ENCODE measurements at places on chromosomes 6 and 20. TPM values are rescaled to one million over a fixed set of nuclear protein-coding genes. Genes with fewer than 3 reads are reported as not detected.
A peak's percentile ranks its signal among the peaks of the same experiment; 100 is the strongest.

DNA sequence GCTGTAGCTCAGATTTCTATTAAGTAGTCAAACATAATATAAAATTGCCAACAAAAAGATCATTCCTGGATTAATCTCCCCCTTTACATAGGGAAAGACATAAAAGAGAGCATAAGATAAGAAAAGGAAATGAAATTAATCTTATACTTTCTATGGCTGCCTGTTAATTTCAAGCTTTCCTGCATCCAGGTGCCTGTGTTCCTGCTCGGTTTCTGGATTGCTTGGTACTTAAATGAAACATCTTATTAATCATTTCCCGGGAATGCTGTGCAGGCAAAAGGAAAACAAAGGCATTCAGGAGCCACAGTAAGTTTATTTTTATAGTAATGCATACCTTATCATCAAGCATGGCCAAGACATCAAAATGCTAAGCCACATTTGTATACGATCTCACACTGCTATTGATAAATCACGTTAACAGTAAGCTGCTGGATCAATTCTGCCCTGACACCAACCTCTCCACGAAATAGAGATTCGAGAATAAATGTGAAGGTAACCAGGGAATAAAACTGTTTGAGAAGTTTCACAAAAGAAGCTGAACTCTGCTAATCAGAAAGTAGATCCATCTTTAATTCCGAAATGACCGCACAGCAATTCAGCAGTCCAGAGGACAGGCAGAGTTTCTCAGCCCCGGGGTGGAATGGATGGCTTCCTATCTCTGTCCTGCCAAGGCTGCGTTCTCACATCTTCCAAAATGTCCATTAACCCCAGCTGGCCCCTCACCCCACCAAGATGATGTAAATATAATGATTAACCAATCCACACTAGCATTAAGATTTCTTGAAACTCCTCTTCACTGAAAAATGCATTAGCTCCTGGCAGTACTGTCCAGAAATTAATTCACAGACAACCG lies 32.6 kb upstream of the APCDD1L start:
- peak; percentile 4 for DNase-seq

The TRERF1 gene
- total RNA-seq, result 2.5 TPM

DNA sequence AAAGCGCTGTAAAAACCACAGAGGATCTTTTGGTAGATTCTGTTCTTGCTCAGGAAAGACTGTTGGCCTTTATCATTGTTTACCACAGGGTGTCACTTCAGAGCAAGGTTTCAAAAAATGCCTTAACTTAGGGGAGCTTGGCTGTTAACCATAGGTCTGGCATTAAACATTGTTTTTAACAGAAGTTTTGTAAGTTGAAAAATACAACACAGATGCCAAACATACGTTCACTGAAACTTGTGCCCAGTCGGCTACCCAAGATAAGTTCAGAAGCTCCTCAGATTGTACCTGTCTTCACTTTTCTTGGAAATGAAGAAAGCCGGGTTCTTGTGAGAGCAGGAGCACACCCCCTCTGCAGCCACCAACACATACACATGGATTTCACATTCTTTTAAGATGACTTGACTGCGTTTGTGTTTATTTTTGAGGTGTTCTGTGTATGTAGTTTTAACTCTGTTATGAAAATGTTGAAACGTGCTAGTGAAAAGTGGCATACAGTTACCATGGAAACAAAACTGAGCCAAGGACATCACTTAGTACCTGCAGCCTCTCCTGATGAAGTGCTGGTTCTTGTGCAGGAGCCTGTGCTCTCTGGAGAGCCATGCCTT lies 64.9 kb downstream of the SYCP2L start:
- no peak for DNase-seq

DNA sequence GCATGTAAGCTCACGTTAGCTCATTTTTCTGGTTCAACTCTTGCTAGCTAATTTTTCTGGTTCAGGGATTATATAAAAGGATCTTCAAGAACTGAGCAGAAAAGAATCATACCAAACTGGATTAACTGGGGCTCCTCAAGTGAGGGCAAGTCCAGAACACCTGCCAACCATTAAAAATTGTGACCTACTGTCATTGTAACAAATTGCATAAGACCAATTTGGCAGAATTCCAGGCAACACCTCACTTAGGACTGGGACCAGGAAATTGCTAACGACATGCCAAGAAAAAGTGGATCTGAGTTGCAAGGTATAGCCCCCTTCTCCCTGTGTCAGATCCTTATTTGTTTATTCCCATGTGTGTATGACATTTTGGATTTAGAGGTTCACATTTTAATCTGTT lies 216.6 kb downstream of the HIVEP2 start:
- no peak for DNase-seq

DNA sequence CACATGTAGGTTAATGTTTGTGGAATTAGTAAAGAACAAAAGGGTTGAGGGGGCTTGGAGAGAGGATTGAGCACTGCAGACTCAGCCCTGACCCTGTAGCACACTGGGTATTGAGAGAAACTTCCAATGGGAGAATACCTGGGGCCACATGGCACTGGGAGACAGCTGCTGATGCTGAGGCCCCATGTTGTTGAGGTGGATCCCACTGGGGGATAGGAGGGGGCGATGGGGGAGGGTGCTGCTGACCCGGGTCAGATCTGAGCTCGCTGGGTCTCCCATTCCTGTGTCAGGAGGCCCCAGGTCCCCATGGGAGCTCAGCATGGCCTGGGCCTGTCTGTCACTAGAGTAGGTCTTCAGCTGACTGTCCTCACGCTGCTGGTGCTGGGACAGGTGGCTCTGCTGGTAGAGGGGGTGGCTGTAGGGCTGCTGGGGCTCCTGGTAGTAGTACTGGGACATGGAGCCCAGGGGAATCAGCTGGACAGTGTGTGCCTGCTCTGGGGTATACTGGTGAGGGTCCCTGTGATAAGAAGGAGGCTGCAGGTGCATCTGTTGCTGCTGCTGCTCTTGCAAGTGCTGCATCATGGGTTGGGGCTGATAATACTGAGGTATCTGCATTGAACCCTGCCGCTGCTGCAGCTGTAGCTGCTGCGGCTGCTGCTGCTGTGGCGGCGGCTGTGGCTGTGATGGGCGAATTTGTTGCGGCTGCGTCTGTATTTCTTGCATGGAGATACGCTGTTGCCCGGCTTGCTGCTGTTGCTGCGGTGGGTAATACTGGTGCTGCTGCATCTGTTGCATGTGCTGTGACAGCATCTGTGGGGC lies 50.6 kb upstream of the MRPS10 start:
- no peak for DNase-seq

DNA sequence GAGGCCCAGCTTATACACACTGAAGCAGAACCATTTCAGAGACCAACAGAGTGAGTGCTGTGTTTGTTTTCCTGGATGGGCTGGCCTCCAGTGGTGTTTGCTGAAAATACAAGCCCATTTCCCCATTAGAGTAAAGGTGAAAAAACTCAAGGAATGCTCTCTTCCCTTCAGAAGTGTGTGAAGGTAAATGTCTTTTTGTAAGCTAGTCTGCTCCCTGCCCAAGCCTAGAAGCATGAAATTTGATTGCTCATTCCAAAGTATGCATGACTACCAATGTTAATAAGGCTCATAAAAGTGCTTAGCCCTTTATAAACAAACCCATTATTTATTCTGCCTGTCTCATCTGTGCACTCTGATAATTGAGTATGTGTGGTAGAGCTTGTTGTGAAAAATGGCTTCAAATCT lies 59.1 kb downstream of the ADGRF1 start:
- DNase-seq, result no peak

The PBOV1 gene
- not detected for total RNA-seq

The SYNDIG1 gene
- 38.1 TPM for total RNA-seq

GRCh38 chr20:51815383-51816076 lies 13.2 kb upstream of the SALL4 start:
- DNase-seq, result no peak

DNA sequence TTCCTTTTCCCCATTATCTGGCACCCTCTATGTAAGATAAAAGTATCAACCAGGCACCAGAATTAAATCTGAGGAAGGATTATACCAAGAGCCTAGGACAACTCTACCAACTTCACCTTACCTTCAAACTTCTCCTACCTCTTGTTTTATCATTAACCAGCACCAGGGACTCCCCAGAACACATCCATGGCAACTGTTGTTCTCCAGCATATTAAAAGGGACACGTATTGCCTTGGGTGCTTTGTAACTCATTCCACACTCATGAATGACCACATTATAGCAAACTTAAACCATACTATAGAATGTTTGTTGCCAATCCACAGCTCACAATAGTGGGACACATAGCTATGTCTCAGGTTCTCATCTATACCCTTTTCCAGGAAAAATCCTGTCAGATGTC lies 11.9 kb upstream of the FBXL4 start:
- DNase-seq, result no peak

- peak; percentile 76 for DNase-seq
These were observed 525 bp downstream of the NCOA7 start for GRCh38 chr6:125791151-125791819.

- DNase-seq, result peak; percentile 66
These were observed 551 bp downstream of the TREML2 start for GRCh38 chr6:41200296-41200900.

DNA sequence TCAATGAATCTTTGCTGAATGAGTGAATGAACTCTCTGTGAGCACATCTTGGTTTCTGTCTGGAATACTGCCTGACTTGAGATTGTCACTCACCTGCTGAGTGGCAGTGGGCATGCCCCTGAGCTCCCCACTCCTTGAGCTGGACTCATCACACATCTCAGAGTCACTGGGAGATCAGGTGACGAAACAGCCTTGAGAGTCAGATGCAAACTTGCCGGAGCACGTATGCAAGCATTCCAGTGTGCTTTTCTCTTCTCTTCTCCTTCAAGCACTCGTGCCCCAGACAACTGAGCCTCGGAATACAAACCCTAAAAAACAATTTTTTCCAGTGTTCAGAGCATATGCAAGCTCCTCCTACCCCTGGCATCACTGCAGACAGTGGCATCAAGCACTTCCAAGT lies 9.4 kb upstream of the BMP7 start:
- DNase-seq, result no peak

DNA sequence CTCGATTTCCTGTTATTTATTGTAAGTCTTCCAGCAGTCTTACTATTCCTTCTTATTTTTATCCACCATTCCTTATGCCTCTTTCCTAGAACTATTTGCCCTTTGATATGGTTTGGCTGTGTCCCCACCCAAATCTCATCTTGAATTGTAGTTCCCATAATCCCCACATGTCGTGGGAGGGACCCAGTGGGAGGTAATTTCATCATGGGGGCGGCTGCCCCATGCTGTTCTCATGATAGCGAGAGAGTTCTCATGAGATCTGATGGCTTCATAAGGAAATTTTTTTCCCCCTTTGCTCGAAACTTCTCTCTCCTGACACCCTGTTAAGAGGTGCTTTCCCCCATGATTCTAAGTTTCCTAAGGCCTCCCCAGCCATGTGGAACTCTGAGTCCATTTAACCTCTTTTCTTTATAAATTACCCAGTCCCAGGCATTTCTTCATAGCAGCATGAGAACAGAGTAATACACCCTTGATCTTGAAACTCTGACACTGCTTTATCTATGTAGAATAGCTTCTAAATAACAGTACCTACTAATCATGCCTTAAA lies 48.8 kb downstream of the PLN start:
- DNase-seq, result no peak

DNA sequence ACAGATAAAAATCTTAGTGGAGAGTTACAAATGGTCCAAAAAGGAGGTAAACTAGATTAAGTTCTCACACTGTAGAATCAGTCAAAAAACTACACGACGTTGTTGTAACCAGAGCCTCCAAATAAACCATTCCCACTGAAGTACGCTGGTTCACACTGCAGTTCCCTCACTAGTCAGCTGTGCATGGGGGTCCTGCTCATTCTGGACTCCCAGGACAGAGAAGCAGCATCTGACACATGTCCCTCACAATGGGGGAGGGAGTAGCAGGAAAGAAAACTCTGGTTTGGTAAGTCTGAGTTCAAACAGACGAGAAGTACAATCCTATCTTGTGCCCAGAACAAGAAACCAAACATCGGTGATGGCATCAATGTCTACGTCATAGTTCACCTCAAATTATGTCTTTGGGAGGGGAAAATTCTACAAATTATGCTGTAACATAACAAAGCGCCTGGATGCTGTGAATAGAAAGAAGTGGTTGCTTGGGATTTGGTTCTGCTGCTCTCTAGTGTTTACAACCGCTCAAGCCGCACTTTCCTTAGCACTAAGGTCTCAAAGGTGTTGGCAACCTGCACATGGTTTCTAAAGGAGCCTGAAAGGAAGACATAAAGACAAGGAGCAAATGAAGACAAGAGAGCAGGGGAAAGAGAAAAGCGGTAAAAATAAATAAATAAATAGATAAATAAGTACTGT lies 208.0 kb downstream of the GMDS start:
- no peak for DNase-seq

GRCh38 chr6:2179950-2180349 lies 65.5 kb downstream of the GMDS start:
- DNase-seq, result no peak

The ZSCAN31 gene
- total RNA-seq, result 14.5 TPM

DNA sequence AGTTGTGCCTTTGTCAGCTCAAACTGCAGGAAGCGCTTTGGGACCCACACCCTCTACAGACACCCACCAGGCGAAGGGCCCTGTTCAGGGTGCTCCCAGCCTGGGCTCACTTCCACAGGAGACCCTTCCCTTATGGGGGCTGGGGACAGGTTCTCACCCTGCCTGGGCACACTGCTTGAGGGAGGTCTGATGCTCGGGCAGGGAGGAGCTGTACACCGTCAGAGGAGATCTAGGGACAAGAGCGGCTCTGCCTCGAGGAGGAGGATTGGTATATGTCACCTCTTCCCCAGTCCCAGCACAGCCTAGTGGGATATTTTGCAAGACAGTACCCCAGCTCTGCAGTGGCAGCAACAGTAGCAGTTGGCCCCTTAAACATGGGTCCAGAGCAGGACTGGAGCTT lies 26.9 kb downstream of the GJA10 start:
- no peak for DNase-seq
